ENCODE measurements at places on chromosomes 1 and 21. TPM values are rescaled to one million over a fixed set of nuclear protein-coding genes. Genes with fewer than 3 reads are reported as not detected.

GRCh38 chr1:6603915-6604558 lies 1.4 kb upstream of the KLHL21 start:
- peak overlapping the region; percentile 99 for H3K27ac ChIP-seq
- H3K36me3 ChIP-seq: no peaks in the 10 kb centered on the region
- DNase-seq: no peak
- H3K4me1 ChIP-seq: peaks cover 22% of the 10 kb centered on the region
- no peaks in the 10 kb centered on the region for H3K27me3 ChIP-seq

DNA sequence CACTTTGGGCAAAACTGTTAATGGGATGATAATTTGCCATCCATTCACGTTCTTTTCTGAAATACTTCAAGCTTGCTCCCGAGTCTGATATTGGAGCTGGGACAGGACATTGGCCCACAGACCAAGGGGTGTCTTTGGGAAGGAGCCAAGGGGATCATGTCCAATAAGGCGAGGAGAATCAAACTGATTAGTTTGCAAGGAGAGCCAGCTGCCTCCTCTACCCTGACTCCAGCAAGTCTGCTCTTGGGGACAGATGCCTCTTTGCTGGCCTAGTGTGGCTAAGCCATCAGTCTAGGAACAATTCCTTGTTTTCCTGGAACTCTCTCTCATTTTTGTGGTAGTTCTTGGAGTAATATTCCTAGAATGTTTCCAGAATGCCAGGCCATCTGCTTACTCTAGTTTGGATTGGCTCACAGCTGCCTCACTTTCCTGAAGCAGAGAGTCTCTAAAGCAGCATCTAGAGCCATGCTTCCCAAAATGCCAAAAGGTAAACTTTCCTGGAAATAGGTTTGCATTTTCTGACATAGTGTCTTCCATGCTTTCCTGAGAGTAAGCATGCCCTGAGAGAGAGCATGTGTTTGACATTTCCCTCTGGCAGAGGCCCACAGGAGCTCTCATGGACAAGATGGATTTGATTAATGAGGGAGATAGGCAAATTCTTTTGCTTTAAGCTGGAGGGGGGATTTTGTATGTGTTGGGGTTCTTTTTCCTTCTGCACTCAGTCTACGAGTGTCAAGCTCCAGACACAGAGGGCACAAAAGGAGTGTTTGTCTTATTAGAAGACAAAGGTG lies 145.6 kb downstream of the GDAP2 start:
- DNase-seq: no peak
- H3K4me3 ChIP-seq: no peak overlapping the region
- H3K36me3 ChIP-seq: no peaks in the 10 kb centered on the region
- no peaks in the 10 kb centered on the region for H3K4me1 ChIP-seq
- no peaks in the 10 kb centered on the region for H3K27me3 ChIP-seq

DNA sequence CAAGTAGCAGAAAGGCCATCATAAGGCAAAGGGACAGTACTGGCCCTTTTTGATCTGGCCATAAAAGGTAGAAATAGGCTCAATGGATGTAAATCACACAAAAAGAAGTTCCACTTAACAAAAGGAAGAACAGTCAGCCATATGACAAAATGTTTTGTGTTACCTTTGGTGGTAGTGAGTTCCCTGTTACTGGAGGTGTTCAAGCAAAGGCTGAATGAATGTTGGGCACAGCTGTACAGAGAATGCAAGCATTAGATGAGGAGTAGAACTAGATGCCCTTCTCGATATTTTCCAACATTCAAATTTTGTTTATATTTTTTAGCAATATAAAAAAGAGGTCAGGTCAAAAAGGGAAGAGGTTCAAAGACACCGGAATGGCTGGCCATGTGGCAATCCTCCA lies 20.0 kb downstream of the OLFML3 start:
- H3K4me3 ChIP-seq: no peak overlapping the region
- H3K36me3 ChIP-seq: no peaks in the 10 kb centered on the region
- no peaks in the 10 kb centered on the region for H3K27me3 ChIP-seq
- no peaks in the 10 kb centered on the region for H3K4me1 ChIP-seq

GRCh38 chr1:230070321-230071208 lies 3.5 kb downstream of the GALNT2 start:
- no peaks in the 10 kb centered on the region for H3K36me3 ChIP-seq
- peaks cover 13% of the 10 kb centered on the region for H3K4me1 ChIP-seq
- H3K4me3 ChIP-seq: no peak overlapping the region
- H3K27ac ChIP-seq: no peak overlapping the region
- no peaks in the 10 kb centered on the region for H3K27me3 ChIP-seq
- DNase-seq: no peak

GRCh38 chr1:110668549-110668948 lies 6.2 kb downstream of the KCNA3 start:
- no peak overlapping the region for H3K4me3 ChIP-seq
- no peaks in the 10 kb centered on the region for H3K36me3 ChIP-seq
- no peaks in the 10 kb centered on the region for H3K4me1 ChIP-seq
- no peak for DNase-seq
- no peaks in the 10 kb centered on the region for H3K27me3 ChIP-seq

DNA sequence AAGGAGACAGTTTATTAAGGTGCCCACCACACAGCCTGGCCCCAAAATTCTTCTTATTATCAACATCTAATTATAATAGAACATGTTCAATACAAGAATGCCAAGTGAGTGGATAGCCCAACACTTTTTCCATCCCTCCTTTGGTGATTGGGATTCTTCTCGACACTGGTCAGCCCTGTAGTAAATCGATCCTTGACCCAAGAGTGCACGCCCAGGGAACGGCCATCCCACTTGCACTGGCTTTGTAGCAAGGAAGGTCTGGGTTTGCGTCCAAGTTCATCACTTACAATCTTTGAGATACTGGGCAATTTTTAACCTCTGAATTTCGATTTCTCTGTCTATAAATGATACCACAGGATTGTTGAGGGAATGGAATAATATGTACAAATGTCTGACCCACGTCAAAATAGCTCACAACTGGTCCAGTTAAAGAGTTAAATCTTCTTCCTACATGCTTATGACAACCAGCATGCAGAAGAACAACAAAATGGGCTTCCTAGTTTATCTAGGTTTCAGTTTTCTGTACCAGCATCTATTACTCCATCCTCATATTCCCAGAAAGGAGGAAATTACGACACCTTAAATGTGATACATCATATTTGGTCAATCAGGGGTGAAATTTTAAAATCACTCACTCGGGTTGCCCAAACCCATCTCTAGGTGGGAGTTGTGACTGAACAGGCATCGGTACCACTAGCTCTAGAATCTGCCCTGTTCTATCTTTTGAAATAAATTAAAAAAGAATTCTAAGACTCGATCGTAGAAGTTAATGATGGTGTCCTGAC lies 161.8 kb downstream of the CLIC6 start:
- H3K36me3 ChIP-seq: peaks cover 20% of the 10 kb centered on the region
- H3K4me3 ChIP-seq: no peak overlapping the region
- H3K27ac ChIP-seq: no peak overlapping the region
- peaks cover 6% of the 10 kb centered on the region for H3K4me1 ChIP-seq

- H3K4me1 ChIP-seq: peaks cover 6% of the 10 kb centered on the region
- H3K27me3 ChIP-seq: no peaks in the 10 kb centered on the region
- H3K36me3 ChIP-seq: no peaks in the 10 kb centered on the region
Measured at GRCh38 chr1:203692565-203693470, 66.2 kb downstream of the ATP2B4 start.

GRCh38 chr1:28811766-28812668 lies at the start of gene OPRD1:
TSS of gene OPRD1 (plus strand) at chr1:28812170. CDS start at chr1:28812384, 214 bp downstream.
- H3K4me1 ChIP-seq: no peaks in the 10 kb centered on the region
- H3K27ac ChIP-seq: no peak within 1 kb of the TSS
- H3K27me3 ChIP-seq: peaks cover 65% of the 10 kb centered on the region
- no peak within 1 kb of the TSS for H3K4me3 ChIP-seq
- DNase-seq: peak; percentile 40

- H3K4me1 ChIP-seq: no peaks in the 10 kb centered on the region
- no peak overlapping the region for H3K4me3 ChIP-seq
- H3K36me3 ChIP-seq: no peaks in the 10 kb centered on the region
- no peaks in the 10 kb centered on the region for H3K27me3 ChIP-seq
Measured at GRCh38 chr1:198623752-198624647, 14.8 kb upstream of the PTPRC start.

DNA sequence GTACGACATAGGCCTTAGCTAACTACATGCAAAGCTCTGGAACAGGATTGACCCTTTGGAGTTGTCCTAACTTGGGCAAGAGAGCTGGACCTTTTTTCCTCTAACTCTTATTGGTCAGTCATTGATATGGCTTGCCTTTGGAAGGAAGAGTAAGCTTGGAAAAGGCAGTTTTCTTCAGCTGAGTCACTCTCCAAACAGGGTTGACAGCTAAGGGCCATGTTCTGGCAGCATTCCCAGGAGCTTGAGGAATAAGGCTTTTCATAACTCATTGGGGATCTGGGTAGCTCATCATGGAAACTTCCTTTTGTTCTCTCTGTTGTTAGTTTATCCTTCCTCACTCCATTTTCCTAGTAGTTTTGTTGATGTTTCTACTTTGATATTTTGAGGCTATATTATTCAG lies 14.5 kb upstream of the ERRFI1 start:
- no peak for DNase-seq
- no peak overlapping the region for H3K4me3 ChIP-seq
- H3K4me1 ChIP-seq: no peaks in the 10 kb centered on the region

DNA sequence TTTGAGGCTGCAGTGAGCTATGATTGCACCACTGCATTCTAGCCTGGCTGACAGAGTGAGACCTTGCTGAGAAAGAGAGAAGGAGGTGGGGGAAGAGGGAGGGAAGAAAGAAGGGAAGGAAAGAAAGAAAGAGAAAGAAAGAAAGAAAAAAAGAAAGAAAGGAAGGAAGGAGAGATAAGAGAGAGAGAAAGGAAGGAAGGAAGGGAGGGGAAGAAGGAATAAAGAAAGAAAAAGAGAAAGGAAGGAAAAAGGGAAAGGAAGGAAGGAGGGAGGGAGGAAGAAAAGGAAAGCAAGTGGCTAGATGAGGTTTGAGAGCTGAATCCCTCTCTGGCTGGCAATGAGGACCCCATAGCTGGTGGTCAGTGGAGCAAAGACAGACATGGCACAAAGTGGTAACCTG lies 20.4 kb downstream of the MT1HL1 start:
- no peak overlapping the region for H3K27ac ChIP-seq
- no peaks in the 10 kb centered on the region for H3K36me3 ChIP-seq
- no peaks in the 10 kb centered on the region for H3K4me1 ChIP-seq

- no peaks in the 10 kb centered on the region for H3K27me3 ChIP-seq
- H3K4me1 ChIP-seq: no peaks in the 10 kb centered on the region
- H3K4me3 ChIP-seq: no peak overlapping the region
- no peak for DNase-seq
- H3K36me3 ChIP-seq: peaks cover 4% of the 10 kb centered on the region
- no peak overlapping the region for H3K27ac ChIP-seq
Measured at GRCh38 chr1:41169799-41170180, 72.3 kb downstream of the SCMH1 start.

GRCh38 chr1:45065083-45065482 lies 53.0 kb downstream of the UROD start:
- H3K36me3 ChIP-seq: no peaks in the 10 kb centered on the region
- H3K4me1 ChIP-seq: no peaks in the 10 kb centered on the region
- H3K27me3 ChIP-seq: no peaks in the 10 kb centered on the region
- H3K27ac ChIP-seq: no peak overlapping the region
- no peak overlapping the region for H3K4me3 ChIP-seq

- H3K4me1 ChIP-seq: no peaks in the 10 kb centered on the region
- H3K27ac ChIP-seq: no peak overlapping the region
- H3K36me3 ChIP-seq: no peaks in the 10 kb centered on the region
- peak; percentile 47 for DNase-seq
- H3K27me3 ChIP-seq: no peaks in the 10 kb centered on the region
Measured at GRCh38 chr1:7224644-7225043, 439.4 kb downstream of the CAMTA1 start.

DNA sequence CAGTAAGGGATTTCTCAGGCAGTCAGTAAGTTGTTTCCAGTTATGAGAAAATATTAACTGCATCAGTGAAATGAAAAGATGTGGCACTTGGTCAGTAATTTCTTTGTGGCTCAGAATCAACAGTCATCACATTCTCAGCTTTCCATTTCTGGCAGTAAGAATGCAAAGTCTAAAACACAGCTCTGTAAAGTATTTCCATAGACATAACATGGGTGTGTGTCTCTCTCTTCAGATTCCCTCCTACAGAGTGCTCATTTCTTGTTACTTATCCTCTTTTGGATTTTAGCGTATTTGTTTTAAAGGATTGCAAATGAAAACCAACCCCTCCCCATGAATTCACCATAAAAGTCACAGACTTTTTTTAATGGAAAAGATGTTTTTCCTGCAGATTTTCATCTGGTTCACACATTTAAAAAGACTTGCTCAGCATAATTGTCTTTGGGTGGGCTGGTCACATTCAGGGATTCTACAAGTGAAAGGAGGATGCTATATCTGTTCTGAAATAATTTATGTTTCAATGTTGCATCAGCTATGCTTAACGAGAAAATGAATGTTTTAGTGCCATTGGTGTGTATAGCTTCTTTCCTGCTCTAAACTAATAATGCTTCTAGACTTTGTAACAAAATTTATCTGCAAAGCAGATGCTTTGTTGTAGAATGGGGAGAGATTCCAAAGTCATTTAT lies 34.6 kb upstream of the CD55 start:
- no peaks in the 10 kb centered on the region for H3K36me3 ChIP-seq
- H3K27ac ChIP-seq: no peak overlapping the region
- no peaks in the 10 kb centered on the region for H3K27me3 ChIP-seq
- peak; percentile 19 for DNase-seq
- no peak overlapping the region for H3K4me3 ChIP-seq

- H3K36me3 ChIP-seq: no peaks in the 10 kb centered on the region
- no peaks in the 10 kb centered on the region for H3K4me1 ChIP-seq
Measured at GRCh38 chr1:98903261-98903660, 101.4 kb downstream of the PLPPR5 start.

- no peaks in the 10 kb centered on the region for H3K27me3 ChIP-seq
- no peaks in the 10 kb centered on the region for H3K4me1 ChIP-seq
- H3K4me3 ChIP-seq: no peak overlapping the region
- no peak overlapping the region for H3K27ac ChIP-seq
- DNase-seq: no peak
Measured at GRCh38 chr1:79847700-79848099, 841.2 kb upstream of the ADGRL4 start.

DNA sequence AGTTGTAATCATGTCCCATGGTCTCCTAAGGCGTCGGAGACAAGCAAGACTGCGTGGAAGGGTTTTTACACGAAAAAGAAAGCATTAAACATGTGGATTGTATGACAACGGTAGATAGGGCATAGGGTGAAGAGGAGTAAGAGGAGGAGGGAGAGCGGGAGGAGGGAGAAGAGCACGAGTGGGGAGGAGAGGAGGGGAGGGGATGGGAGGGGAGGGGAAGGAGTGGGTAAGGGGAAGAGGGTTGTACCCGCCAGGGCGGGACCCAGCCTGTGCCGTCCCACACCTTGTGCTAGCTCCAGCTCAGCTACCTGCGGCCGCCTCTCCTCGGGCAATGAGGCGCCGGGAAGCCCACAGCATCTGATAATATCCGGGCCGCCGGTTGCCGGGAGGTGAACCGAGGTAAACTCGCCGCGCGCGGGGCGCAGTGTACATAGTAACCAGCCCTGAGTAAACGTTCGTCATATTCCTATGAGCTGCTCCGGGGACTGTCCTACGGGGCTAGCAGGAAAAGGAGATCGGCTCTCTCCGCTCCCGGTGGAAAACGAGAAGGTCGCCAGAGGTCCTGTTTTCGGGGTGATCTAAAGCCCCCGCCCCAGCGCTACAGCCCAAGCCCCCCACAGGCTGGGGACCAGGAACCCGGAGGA lies 449 bp upstream of the RCAN3 start:
- H3K36me3 ChIP-seq: no peaks in the 10 kb centered on the region
- H3K4me3 ChIP-seq: peak overlapping the region; percentile 89
- H3K4me1 ChIP-seq: peaks cover 3% of the 10 kb centered on the region
- peak; percentile 76 for DNase-seq
- peak overlapping the region; percentile 85 for H3K27ac ChIP-seq

Gene HSPB7
- polyA plus RNA-seq: 63.5 TPM

Gene TMEM200B
- 4.9 TPM for polyA plus RNA-seq

Gene WNT2B
- polyA plus RNA-seq: 4.3 TPM

Gene RGS4
- polyA plus RNA-seq: 1.1 TPM

Gene CFAP74
- polyA plus RNA-seq: not detected

Gene TCEA3
- polyA plus RNA-seq: 20.5 TPM

Gene MYBPH
- not detected for polyA plus RNA-seq

Gene KHDC4
- 70.5 TPM for polyA plus RNA-seq

Gene PSMB2
- polyA plus RNA-seq: 53.7 TPM

Gene C1orf94
- not detected for polyA plus RNA-seq

Gene ADORA1
- 0.54 TPM for polyA plus RNA-seq

Gene SLC1A7
- 0.73 TPM for polyA plus RNA-seq

Data from small intestine (tissue), 16 donors.